Fibroblast of skin of left biceps (primary cell): ENCODE measurements at places on chromosomes 4 and X.

DNA sequence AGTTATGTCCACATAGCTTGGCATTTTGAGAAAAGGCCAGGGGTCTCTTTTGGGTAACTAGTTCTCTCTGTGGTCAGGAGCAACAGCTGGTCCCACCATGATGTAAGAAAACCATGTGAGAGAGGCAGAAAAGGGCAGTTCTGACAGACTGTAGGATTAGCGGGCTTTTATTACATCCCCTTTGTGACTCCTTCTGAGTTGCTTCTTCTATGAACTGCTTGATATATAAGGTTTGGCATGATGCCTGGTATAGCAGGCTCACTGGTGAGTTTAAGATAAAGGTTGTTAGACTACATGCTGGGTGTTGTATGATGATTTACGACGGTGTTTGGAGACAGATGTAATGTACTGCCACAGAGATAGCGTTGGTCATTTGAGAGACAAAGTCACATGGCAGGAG, 2308.1 kb upstream of the AGA start:
- DNase-seq = no peak

DNA sequence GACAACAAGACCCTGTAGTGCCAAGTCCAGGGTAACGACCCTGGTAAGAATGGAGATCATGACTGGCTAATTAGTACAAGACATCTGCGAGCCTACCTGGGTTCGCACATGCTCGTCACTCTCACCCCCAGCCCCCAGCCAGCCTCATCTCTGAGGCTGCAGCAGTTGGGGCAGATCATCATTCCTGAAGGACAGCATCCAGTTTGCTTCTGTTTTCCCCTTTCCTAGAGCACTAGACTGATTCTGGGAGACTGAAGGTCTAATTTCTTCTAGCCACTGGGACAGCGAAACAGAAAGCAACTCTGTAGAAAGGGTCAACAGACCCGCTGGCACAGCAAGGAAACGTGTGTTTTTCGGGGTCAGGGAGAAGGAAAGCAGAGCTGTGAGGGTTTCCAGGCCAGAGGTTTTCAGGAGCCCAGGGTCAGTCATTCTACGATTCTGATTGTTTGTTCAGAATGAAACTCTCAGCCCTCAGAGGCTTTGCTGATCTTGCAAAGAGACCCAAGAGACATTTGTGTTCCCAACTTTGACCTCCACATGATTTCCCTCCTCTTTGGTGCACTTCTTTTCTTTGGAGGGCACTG, 343.1 kb upstream of the NOCT start:
- no peak for DNase-seq

GRCh38 chr4:59091146-59092142, 1981.3 kb upstream of the IGFBP7 start:
- no peak for DNase-seq

DNA sequence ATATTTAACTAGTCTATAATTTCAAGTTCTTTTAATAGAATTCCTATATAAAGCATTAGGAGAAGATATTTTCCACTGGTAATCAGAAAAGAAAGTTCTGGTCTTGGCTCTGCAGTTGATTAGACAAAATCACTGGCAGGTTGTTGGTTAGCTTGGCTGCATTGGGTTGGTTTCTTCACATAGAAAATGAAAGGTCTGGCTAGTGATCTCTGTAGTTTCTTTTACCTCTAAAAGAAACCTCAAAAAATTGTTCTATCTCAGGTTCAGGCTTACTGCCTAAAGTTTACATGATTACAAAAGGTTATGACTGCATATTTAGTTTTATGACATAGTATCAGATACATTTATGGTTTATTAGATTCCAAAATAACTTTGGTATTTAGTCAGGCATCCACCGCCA, 95.8 kb upstream of the NAP1L5 start:
- DNase-seq = no peak

- DNase-seq = no peak
Observed at GRCh38 chrX:83260288-83260687, 247.8 kb upstream of the POU3F4 start.

GRCh38 chr4:82069883-82070638, 303.7 kb downstream of the HNRNPD start:
- no peak for DNase-seq

DNA sequence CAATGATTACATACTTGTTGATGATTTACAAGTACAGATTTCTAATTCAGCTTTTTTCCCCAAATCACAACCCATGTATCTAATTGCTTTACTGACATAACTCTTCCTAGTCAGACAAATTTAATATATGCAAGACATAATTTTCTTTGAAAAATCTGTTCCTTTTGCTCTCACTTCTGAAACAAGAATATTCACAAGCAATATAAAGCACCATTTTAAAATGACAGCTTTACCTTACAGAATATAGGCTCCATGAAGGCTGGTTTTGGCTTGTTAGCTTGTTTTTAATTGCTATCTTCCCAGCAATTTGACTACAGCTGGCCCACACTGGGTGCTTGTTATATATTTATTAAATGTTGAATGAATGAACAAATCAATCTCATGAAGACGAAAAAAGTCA, 24.5 kb downstream of the GPM6A start:
- DNase-seq = no peak

GRCh38 chr4:83252782-83253405, 31.7 kb downstream of the COQ2 start:
- DNase-seq = peak; percentile 22

- DNase-seq = no peak
Observed at GRCh38 chr4:113582737-113583136, 178.8 kb downstream of the CAMK2D start.

DNA sequence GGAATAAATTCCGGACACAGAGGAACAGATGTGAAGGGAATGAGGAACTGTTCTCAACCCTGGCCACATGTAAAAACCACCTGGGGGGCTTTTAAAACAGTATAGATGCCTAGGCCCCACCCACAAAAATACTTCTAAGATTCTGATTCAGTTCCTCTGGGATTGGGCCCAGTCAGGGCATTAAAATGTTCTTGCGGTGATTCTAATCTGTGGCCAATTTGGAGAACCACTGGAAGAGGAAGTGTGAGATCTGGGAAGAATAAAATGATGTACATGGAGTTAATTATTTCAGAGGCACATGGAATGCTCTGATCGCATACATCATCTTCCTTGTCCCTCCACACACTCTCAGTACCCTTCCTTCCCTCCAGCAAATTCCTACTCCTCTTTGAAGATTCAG, 192.2 kb downstream of the APBB2 start:
- peak; percentile 89 for DNase-seq
